ENCODE measurements at places on chromosomes 13 and 19.

GRCh38 chr13:46536341-46536740, 16.6 kb upstream of the LRCH1 start:
- no peak for DNase-seq

GRCh38 chr13:35747594-35747993, 271.1 kb upstream of the MAB21L1 start:
- no peak for DNase-seq

GRCh38 chr13:27274631-27275030, 4.0 kb downstream of the RASL11A start:
- DNase-seq = no peak

GRCh38 chr19:45791744-45792469, 738 bp downstream of the DMWD start:
- no peak for DNase-seq

DNA sequence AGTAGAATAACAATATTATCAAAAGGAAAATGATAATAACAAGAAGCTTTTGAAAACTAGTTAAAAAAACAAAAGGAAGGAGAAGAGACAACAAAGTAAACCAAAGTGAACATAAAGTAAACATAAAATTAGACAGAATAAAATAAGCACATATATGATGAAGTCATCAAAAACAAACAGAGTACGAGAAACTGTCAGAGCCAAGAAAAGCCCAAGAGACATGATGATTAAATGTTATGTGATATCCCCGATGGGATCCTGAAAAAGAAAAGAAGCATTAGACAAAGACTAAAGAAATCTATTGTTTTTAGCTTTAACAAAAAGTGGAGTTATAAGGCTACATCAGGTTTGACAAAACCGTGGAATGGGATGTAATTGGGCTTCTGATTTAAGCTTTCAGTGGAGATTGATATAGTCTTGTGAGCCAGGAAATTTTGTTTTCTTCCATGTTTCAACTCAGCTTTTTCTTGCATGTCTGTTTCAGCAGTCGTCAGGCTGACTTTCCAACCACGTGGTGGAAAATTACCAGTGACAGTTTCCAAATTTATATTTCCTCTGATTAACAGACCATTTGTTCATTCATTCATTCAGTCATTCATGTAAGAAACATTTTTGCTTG, 64.9 kb downstream of the KL start:
- DNase-seq = no peak

- no peak for DNase-seq
Measured at GRCh38 chr13:110492679-110493593, 68.6 kb downstream of the RAB20 start.

- DNase-seq = no peak
Measured at GRCh38 chr13:99046851-99047250, 69.0 kb upstream of the DOCK9 start.
